Natural killer cell treated with Interleukin-12 subunit alpha and Interleukin-12 subunit beta and Interleukin-15 and Interleukin-18, amount 100 ng/mL, for 72 hours (primary cell): ENCODE measurements at places on chromosomes 2 and 18. TPM values are rescaled to one million over a fixed set of nuclear protein-coding genes. Genes with fewer than 3 reads are reported as not detected.

The XPO1 gene
- 220 TPM for total RNA-seq

The CCNT2 gene
- total RNA-seq = 55.8 TPM

The MAB21L4 gene
- total RNA-seq = not detected

The B3GNT2 gene
- 29.8 TPM for total RNA-seq

- H3K4me3 ChIP-seq = no peak overlapping the region
- no peaks in the 10 kb centered on the region for H3K27me3 ChIP-seq
- DNase-seq = no peak
- H3K27ac ChIP-seq = no peak overlapping the region
Measured at GRCh38 chr2:240482141-240482540, 46.7 kb downstream of the GPC1 start.

GRCh38 chr18:26909599-26910290 is 44.2 kb upstream of the AQP4 start:
- H3K36me3 ChIP-seq = no peaks in the 10 kb centered on the region
- DNase-seq = no peak
- H3K4me3 ChIP-seq = no peak overlapping the region
- no peaks in the 10 kb centered on the region for H3K27me3 ChIP-seq
- H3K27ac ChIP-seq = no peak overlapping the region
- no peaks in the 10 kb centered on the region for H3K4me1 ChIP-seq

GRCh38 chr2:209593930-209594329 is 170.1 kb downstream of the MAP2 start:
- no peak overlapping the region for H3K27ac ChIP-seq
- no peak for DNase-seq
- H3K36me3 ChIP-seq = no peaks in the 10 kb centered on the region

GRCh38 chr2:43131051-43131889 is 95.1 kb downstream of the ZFP36L2 start:
- H3K36me3 ChIP-seq = no peaks in the 10 kb centered on the region
- peaks cover 74% of the 10 kb centered on the region for H3K4me1 ChIP-seq
- no peaks in the 10 kb centered on the region for H3K27me3 ChIP-seq
- DNase-seq = peak; percentile 81
- H3K4me3 ChIP-seq = peak overlapping the region; percentile 48

DNA sequence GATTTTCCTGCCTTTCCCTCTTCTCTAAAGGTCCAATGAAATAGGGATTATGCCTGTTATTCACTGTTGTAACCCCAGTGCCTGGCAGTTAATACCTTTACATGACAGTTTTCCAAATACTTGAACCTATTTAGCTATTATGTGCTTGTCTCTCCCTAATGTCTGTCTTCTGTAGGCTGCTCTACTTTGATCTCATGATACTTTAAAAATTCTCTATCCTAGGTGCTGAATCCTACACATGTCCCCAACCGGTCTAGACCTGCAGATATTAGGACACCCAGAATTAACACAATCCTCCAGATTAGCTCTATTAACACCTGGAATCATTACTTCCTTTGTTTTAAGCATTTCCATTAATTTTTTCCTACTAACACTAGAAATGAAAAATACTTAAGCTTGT is 7.3 kb downstream of the CEBPZ start:
- peaks cover 25% of the 10 kb centered on the region for H3K4me1 ChIP-seq
- DNase-seq = no peak
- no peak overlapping the region for H3K27ac ChIP-seq
- no peak overlapping the region for H3K4me3 ChIP-seq

DNA sequence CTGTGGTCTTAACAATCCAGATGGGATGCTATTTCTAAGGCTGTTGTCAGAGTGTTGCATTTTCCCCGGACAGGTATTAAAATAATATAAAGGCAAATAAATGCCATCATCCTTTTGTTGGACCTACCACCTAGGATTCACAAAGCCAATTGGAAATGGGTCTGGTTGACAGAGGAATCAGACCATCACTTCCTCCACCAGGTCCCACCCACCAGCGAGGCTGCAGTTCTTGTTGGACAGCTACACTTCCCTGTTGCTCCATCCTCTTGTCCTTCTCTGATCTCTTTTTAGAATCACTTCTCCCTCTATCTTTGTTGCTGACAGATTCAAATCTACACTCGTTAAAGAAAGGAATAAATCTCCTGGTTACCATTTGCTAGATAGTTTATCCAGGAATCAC is 1.1 kb downstream of the TMEM169 start:
- H3K36me3 ChIP-seq = no peaks in the 10 kb centered on the region
- H3K4me3 ChIP-seq = peak overlapping the region; percentile 95
- peak overlapping the region; percentile 6 for H3K27ac ChIP-seq

- H3K27ac ChIP-seq = no peak overlapping the region
- peaks cover 27% of the 10 kb centered on the region for H3K27me3 ChIP-seq
- H3K36me3 ChIP-seq = no peaks in the 10 kb centered on the region
- no peaks in the 10 kb centered on the region for H3K4me1 ChIP-seq
Measured at GRCh38 chr2:54377901-54378493, 78.1 kb upstream of the SPTBN1 start.
